ENCODE measurements at places on chromosomes 5 and 9.

DNA sequence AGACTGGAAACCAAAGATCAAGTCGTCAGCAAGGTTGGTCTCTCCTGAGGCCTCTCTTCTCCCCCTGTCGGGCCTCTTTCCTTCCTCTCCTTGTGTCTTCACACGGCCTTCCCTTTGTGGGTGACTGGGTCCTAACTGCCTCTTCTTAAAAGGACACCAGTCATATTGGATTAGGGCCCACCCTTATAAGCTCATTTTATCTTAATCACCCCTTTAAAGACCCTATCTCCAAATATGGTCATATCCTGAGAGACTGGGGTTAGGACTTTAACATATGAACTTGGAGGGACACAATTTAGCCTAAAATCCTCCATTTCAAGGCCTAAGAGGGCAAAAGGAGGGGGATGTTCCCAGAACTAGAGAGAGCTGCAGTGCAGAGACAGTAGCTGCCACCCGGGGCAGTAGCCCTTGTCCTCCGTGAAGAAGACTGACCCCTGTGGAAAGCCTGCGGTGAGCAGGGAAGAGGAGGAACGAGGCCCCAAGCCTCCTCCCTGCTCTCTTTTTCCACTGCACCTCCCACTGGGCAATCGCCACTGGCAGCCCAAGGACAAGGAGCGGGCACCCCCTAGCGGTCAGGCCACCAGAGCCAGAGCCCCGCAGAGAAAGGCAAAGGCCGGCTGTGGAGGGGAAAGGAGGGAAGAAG lies 34.9 kb downstream of the CFAP90 start:
- peak; percentile 85 for DNase-seq

DNA sequence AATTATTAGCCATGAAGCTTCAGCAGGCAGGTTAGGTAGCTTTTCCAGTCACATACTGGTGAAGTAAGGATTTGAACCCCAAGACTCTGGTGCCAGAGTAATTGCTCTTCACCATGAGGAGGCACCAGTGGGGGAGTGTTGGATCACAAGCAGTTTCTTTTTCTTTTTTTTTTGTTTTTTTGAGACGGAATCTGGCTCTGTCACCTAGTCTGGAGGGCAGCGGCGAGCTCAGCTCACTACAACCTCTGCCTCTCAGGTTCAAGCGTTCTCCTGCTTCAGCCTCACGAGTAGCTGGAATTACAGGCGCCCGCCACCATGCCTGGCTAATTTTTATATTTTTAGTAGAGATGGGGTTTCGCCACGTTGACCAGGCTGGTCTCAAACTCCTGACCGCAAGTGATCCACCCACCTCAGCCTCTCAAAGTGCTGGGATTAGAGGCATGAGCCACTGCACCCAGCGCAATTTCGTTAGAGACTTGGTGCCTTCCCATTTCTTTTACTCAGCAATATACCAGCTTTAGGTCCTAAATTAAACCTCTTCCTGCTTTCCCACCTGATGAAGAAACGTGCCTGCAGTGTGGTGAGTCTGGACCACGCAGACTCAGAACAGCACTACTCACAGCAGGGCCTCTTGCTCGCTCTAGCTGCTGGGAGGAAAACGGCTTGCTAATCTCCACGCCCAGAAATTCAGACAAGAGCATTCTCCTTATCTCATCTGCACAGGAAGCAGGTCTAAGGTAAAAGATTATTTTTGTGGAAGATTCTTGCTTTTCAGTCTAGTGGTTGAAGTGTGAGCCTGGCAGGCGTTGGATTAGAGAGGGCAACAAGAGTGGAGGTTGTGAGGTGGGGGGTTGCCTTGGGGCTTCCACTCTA lies at the start of gene S100Z:
TSS of gene S100Z (plus strand) at position 596 of the 873 bp plus-strand sequence. CDS start 25,346 bp downstream, outside the sequence.
- DNase-seq, result no peak

- DNase-seq, result no peak
These were observed 10.9 kb upstream of the TMEM161B start for GRCh38 chr5:88279584-88279983.

- no peak for DNase-seq
These were observed 20.3 kb downstream of the RABGAP1 start for GRCh38 chr9:122961139-122961538.

DNA sequence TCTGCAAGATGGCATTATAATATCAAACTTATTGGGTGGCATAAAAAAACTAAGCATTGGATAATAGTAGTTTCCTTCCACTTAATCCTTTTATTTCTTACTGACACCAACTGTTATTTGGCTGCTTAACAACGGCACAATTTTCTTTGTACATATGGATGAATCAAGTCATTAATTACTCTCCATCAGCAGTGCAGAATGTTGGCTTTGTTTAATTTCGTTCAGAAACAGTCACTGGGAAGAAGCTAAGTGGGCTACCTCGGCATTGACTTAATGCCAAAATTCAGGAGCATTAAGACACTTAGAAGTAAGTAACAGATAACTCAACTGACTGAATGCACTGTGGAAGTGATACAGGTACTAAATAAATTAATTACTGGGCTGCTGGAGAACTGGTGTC lies 460.4 kb downstream of the CTNND2 start:
- DNase-seq, result no peak

DNA sequence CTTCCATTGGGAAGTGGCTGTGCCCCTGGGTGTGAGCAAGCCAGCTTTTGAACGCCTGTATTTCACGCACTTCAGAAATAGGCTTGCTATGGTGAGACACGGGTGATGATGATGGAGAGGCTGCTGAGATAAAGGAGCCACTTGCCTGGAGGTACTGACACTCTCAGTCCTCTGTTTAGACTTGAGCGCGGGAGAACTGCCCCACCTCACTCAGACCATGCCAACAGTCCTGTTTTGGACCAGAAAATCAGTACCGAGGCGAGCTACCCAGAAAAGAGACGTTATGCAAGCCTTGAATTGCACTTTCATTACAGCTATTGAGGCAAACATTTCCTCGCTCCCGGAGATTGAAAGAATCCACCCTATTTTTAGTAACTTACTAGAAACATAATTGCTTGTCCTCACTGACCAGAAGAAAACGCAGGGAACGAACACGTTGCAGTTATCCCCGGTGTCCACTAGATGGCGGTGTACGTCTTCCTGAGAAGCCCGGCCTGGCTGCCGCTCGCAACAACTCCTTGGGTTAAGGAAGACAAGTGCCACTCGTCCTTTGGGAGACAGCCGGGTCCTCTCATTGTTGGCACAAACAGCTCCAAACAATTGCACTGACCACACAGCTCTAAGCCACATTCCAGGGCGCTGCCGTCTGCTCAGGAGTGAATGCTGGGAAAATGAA lies 142.4 kb downstream of the PSAT1 start:
- peak; percentile 90 for DNase-seq

- DNase-seq, result no peak
These were observed 289.6 kb downstream of the GLIS3 start for GRCh38 chr9:4010309-4010708.

DNA sequence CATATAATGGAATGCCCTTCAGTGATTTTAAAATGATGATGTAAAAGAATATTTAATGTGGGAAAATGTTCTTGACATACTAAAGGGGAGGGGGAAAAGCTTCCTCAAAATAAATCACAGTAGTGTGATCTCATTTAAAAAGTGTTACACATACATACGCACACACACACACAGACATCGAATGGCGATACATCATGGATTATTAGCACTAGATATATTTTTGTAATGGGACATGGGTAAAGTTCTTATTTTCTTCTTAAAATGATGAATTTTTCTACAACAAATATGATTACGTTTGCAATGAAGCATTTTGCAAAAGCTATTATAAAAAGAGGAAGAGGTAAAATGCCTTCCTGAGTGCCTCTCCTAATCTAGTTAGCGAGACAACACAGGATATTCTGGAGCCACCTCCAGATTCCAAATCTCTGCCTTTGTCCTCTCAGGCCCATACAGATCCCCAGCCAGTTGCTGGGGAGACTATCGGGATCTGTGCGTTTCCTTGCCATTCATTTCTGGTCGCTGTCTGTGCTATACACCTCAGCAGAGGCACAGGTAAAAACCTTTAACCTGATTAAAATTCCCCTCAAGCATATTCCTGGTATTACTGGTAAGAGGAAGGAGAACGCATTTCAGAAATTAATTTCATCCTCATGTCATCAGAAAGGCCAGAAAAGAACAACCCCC lies 69.6 kb downstream of the SLC28A3 start:
- no peak for DNase-seq

DNA sequence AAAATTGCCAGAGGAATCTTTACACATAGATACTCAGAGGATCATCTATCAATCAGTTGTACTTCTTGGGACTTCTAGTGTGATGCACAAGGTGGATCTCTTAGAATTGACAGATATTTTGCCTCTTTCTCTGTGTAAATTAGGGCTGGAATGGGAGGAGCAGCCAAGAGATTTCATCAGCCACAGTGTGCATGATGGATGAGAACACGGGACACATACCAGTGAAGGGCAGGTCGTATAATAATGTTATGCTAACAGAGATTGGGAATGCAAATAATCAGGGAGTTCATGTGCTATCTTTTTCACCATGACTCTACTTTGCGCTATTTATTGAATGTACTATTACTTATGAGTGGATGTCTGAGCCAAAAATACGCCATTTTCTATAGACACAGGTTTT lies 43.3 kb upstream of the ISOC1 start:
- no peak for DNase-seq
